Activated CD8-positive, alpha-beta memory T cell treated with anti-CD3 and anti-CD28 coated beads for 4 hours (primary cell): ENCODE measurements at places on chromosomes 12 and 14.

- no peak for DNase-seq
These were observed 60.8 kb downstream of the FLRT2 start for GRCh38 chr14:85590784-85591183.

GRCh38 chr14:79028281-79028680 lies 858.1 kb downstream of the NRXN3 start:
- no peak for DNase-seq

DNA sequence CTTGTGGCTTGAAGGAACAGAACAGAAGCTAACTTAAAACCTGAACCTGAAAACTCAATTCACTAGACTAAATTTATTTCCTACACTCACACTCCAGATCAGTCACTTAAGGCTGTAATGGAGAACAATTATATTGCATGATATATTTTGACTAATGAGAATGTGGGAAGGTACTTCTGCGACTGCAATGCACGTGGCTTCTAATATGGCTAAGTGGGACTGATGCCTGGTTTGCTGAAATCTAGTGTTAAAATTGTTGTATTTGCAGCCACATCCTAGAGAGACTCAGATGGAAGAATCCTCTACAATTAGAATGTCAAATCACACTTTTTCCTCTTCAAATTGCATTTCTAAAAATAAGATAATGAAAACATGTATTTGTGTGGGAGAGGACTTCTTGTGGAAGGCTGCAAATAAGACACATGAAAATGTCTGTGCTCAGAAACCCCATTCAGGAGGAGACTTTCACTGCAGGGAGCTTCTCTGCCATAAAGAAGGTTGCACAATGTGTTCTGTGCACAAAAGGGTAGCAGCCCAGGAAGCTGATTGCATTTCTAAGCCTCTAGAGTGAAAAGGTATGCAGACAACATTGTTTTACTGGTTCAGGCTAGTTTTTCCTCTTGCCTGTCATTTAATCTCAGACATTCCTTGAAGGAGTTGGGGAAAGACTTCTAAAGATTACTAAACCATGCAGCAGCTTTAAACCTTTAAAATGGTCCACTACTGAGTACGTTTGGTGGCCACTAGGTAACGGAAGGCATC lies 224.3 kb downstream of the NEDD1 start:
- no peak for DNase-seq

DNA sequence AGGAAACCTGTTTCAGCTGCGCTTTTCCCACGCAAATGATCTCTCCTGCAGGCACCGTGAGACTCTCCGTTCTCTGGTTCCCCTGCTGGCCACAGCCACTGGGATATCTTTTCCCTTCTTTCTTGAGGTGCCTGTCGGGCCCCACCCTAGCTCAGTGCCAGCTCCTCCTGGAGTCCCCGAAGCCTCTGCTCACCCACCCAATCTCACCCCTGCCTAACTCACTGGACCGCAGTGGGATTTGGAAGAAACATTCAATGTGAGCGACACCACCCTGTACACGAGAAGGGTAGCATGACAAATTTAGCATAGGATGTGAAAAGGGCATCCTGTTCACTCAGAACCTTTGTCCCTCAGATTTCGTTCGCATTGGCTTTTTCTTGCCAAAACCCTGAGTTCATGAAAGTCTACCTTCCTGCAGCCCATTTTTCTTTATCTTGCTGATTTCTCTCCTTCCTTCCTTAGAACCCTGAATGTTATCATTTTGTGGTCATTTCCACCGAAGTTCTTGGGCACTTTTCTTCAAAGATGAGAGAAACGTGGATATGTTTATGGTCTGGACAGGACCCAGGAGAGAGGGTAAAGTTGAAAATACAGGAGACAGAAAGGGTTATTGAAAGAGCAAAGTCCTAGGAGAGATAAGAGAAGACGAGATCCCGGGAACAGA lies 63.6 kb upstream of the ELK3 start:
- no peak for DNase-seq
